ENCODE measurements at places on chromosomes 7 and 10.

DNA sequence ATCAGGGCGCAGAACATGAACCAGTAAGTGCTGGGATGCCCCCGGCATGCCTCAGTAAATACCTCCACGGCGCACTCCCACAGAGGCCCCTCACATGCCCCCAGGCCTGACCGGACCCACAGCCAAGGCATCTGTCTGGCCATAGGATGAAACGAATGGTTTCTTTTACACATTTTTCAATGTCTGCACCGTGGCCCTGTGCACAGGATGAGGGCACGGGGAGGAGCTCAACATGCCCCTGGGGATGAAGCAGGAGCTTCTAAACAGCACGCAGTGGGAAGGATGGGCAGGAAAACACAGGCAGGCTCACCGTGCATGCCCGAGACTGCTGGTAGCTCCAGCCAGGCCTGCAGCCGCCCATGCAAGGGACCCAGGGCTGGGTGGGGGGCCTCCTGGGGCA is 283.3 kb downstream of the TNS3 start:
- no peak for DNase-seq

DNA sequence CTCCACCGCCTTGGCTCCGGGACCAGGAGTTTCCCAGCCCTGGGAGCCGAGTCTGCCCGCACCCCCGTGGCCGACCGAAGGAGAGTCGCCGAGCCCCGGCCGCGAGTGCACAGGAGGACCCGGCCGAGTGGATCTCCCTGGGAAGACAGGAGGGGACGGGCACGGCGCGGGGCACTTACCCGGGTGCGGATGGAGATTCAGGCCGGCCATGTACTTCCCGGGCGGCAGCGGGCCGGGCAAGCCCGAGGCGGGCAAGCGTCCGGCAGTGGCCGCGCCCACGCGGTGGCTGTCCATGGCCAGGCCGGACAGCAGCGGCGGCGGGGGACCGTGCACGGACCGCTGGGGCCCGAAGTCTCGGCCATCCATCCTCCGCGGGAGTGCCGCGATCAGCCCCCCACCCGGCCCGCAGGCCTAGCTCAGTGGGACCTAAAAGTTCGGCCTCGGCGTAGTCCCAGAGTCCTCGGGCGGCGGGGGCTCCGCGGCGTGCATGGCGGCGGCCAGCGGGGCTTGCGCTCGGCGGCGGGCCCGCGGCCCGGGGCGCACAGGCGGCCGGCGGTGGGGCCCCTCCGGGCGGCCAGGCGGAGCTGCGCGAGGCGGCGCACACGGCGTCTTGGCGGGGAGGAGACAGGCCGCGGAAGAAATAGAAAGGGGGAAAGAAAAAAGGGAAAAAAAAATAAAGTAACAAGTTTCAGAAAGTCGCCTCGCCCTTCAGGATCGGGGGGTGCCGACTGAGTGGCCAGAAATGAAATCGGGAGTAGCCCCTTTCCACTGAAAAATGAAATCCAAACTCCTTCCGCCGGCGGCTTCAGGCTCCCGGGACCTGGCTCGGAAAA is 2.5 kb downstream of the TNRC18 start:
- DNase-seq: no peak

DNA sequence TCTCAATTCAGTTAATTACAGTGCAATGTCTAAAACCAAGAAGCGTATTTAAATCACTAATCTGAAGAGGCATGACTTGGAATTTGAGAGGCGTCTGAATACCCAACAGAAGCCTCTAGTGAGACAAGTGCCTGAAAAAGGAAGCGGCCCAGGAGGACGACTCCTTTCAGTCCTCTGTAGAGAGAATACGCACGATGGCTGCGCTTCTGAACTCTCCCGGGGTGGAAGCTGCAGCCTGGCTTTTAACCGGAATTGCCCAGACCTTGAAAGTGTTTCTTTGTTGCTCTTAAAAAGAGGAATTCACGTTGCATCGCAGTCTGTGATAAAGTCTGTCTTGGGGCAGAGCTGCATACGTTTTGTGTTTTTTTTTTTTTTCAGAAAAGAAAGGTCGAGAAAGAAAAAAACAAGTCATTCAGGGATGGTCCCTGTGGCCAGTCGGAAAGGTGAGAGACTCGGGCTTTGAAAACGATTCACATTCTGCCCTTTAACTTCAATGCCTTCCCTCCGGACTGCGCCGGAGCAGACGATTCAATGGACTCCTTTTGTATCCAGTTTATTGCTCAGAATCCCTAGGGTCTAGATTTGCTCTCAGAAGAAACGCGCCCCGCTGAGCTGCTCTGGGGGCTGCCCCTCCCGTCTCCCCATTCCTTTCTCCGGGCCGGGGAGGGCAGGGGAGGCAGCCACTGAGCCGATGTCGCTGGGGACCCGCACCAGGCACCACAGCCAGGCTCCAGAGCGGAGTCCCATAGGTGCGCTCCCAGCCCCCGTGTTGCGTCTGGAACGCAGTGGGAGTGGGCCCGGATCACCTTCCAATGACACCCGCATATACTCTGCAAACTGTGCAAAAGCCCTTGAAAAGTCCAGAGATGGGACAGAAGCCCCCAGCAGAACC is 994 bp upstream of the PTF1A start:
- no peak for DNase-seq

GRCh38 chr7:48872548-48872947 is 51.8 kb upstream of the CDC14C start:
- DNase-seq: no peak

DNA sequence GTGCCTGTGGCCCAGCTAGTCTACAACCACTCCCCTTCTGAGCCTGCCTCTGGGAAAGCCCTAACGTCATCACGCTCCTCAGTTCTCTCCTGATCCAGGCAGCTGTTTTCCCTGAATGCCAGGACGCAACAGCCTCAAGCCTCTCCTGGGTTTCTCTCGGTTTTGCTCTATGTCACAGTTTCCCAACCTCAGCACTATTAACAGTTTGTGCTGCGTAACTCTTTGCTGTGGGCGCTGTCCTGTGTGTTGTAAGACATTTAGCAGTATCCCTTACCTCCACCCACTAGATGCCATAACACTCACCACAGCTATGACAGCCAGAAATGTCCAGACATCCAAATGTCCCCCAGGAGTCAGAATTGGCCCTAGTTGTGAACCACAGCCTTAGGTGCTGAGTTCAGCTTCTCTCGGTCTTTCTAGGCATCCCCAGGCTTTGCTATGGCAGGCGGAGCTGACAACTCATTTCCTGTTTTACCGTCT is 226.3 kb upstream of the NPVF start:
- no peak for DNase-seq

- no peak for DNase-seq
Measured at GRCh38 chr7:40746841-40747556, 612.2 kb downstream of the SUGCT start.

- DNase-seq: no peak
Measured at GRCh38 chr10:72932259-72933015, 22.2 kb downstream of the PLA2G12B start.

DNA sequence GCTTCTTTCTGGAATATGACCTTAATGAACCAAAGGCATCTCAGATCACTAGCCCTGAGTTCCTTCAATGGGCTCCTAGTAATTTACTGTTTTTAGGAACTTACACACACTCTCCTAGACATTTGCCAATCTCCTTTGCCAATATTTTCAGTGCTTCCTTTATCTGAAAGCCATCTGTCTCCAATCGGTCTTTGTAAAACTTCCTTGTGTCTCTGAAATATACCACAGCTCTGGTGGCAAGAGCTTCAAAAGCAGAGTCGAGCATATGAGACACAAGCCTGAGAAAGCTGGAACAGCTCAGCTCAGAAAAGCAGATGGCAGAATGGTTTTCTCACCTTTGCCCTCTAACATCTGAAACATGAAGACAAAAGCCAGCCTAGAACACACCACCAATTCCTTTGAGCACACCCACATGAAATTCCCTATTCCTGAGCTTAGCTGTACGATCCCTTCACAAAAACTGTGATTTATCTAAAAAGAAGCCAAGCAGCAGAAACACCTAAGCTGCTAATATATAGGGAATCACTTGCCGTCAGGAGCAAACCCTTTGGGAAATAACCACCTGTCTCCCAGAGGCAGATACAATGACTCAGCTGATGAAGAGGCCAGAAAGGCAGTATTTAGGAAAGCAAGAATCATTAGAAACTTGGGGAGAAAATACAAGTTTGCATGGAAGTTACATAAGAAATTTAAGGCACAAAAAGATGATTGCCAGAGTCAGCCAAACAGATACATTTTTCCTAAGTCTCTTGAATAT is 70.2 kb upstream of the ANK3 start:
- DNase-seq: no peak

DNA sequence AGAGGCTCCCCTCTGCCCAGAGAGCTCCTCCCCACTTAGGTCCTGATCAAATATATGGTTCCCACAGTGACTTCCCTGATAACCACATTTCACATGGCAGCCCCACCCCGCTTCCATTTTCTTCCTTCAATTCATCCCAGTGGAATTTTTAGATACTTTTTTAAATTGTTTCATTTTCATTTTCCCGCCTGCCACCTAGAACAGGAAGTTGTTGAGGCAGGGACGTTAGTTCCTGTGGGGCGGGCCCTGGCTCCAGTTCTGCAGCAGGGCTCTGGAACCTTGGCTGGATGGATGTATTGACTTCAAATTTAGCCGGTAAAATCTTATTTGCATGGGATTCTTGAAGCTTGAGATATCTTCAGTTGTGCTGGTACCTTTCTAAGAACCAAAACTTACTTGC is 226.6 kb downstream of the PAXIP1 start:
- DNase-seq: no peak

- DNase-seq: no peak
Measured at GRCh38 chr10:12308057-12308456, 41.3 kb upstream of the CAMK1D start.

GRCh38 chr7:116340943-116341907 is 130.9 kb downstream of the TES start:
- no peak for DNase-seq

GRCh38 chr7:44563171-44563679 is 10.5 kb downstream of the DDX56 start:
- DNase-seq: no peak

GRCh38 chr10:68666280-68666760 is 54.7 kb upstream of the CCAR1 start:
- DNase-seq: no peak

- no peak for DNase-seq
Measured at GRCh38 chr7:141511316-141511675, 39.9 kb upstream of the AGK start.

GRCh38 chr10:56605051-56605450 is 244.0 kb upstream of the ZWINT start:
- no peak for DNase-seq

DNA sequence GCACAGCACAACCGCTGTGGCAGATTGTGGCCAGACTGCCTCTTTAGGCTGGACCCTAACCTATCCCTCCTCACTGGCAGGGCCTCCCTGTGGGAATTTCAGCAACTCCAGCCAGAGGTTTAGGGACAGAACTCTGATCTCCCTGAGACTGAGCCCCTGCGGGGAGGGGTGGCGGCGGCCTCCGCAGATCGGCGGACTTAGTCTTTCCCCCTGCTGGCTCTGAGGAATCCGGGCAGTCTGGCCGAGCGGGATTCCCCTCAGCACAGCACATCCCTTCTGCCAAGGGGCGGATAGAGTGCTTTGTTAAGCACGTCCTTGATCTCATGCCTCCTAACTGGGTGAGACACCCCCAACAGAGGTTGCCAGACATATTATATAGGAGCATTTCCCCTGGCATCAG is 224.2 kb upstream of the NPY start:
- DNase-seq: no peak

DNA sequence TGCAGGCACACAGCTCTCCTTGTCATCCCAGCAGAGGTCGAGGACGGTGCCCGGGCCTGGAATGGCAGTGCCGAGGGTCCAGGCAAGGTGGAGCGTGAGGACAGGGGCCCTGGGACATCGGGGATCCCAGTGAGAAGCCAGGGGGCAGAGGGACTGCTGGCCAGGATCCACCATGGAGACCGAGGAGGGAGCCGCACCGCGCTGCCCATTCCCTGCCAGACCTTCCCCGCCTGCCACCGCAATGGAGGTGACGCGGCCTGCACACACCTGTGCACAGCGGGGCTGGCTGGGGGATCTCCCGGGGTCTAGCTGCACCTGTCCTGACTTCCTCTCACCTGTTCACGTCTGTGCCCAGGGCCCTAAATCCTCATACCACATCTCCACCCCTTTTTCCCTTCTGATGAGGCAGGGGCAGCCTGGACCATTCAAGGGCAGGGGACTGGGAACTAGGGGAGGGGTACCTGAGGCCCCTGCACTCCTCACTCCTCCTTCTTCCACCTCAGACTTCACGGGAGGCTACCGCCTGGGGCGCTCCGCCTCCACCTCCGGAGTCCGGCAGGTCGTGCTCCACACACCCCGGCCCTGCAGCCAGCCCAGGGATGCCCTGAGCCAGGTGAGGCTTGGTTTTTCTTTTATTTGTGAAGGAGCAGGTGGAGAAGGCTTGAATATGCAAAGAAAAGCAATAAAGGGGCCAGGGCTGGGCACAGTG is 6.9 kb downstream of the NYAP1 start:
- DNase-seq: no peak

GRCh38 chr7:88104732-88105131 is 115.1 kb downstream of the SRI start:
- no peak for DNase-seq

DNA sequence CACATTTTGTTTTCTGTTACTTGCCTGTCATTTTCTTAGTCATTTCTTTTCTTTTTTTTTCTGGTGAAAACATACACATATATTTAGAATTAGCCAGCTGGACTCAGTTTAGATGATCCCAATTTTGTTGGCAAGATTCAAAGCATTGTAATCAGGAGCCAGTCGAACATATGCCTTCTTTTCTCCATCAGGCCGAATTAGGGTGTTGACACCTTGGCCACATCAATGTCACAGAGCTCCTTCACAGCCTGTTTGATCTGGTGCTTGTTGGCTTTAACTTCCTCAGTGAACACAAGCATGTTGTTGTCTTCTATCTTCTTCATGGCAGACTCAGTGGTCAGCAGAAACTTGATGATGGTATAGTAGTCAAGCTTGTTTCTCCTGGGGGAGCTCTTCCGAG is 32.6 kb downstream of the PHF14 start:
- DNase-seq: no peak

DNA sequence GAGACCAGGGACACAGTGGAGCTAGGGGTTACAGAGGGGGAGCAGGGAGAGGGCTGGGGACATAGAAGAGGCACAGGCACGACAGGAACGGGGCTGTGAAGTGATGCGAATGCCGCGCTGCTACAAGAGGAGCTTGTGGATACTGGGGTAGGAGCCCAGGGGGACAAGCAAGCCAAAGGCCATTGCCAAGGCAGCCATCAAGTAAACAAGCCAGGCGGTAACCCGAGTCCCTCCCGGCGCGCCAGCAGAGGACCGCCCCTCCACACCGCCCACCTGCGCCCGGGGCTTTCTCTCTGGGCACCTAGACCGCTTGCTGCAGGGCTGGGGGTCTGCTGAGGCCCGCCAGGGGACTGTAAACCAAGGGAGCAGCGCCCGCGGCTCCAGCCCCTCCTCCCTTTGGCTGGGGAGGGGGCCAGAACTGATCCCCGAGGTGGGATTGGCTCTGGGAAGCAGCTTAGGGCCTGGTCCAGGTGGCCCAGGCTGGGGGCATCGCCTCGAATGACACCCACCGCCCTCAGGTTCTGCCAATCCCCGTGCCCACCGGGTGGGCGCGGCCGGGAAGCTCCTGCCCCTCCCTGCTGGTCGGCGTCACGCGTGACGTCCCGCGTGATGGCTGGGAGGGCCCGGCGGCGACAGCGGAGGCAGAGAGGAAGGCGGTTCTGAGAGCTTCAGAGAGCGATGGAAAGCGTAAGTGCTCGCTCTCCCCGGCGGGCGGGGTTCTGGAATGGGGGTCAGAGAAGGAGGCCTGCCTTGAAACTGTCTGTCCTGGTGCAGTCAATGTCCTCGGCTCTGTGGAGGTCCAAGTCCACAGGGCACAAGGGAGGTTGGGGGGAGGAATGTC is 982 bp downstream of the SFXN3 start:
- peak; percentile 53 for DNase-seq

All from stimulated activated CD4-positive, alpha-beta T cell treated with anti-CD3 and anti-CD28 coated beads, TNF-alpha, amount 100 ng/mL, for 1 hour (primary cell).